ENCODE measurements at places on chromosomes 3 and 15.

DNA sequence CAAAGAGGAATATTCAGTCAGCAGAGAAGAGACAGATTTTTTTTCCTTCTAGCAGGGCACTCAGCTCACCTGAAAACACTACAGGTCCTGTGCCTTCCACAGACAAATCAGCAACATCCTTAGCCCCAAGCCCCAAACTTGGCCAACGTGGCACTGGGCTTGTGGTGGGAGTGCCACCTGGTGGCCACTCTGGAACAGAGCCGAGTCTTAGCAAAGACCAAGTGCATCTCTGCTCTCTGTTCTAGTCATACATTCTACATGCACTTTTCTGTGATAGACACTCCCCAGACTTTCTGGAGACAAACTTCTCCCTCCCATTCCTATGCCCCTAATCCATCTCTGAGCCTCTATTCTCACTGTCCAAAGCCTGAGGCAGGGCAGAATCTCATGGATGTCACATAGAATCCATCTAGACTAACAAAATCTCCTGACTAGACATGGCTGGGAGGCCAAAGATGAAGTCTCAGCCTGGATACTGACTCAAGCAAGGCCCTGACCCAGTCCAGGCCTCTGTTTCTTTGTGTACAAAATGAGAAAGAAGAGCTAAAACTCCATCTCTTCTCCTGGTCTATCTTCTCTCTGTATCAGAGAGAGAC, 5.1 kb upstream of the SEMA7A start:
- DNase-seq: peak; percentile 83

GRCh38 chr15:50148362-50148963, 29.4 kb upstream of the ATP8B4 start:
- no peak for DNase-seq

- DNase-seq: no peak
Measured at GRCh38 chr15:86659724-86660411, 580.2 kb downstream of the AGBL1 start.

- DNase-seq: no peak
Measured at GRCh38 chr15:41161336-41161735, 45.3 kb upstream of the INO80 start.

All from GM10248 (cell line).